Thymus (tissue), 14 donors: ENCODE measurements at places on chromosomes 13 and 19. TPM values are rescaled to one million over a fixed set of nuclear protein-coding genes. Genes with fewer than 3 reads are reported as not detected.

Gene CKM
- total RNA-seq = 2.3 TPM

Gene IGSF23
- total RNA-seq = 0.05 TPM

Gene ZNF524
- 13.3 TPM for total RNA-seq

Gene MATK
- total RNA-seq = 12.0 TPM

Gene PGLYRP2
- total RNA-seq = 0.71 TPM

Gene RAB20
- total RNA-seq = 4.8 TPM

Gene CCDC70
- not detected for total RNA-seq

Gene ANGPTL8
- not detected for total RNA-seq

Gene THSD8
- 9.9 TPM for total RNA-seq

Gene KLF2
- 5.1 TPM for total RNA-seq

Gene C5AR1
- total RNA-seq = 2.2 TPM

Gene CEACAM7
- total RNA-seq = 0.19 TPM

Gene ATP1A3
- total RNA-seq = 1.2 TPM

Gene NAPSA
- 0.94 TPM for total RNA-seq

Gene CLEC17A
- 1.2 TPM for total RNA-seq

Gene FFAR3
- total RNA-seq = 0.33 TPM

Gene DENND1C
- 6.8 TPM for total RNA-seq

Gene CDX2
- total RNA-seq = 0.09 TPM

Gene ODAD3
- 0.09 TPM for total RNA-seq

Gene CRB3
- total RNA-seq = 1.1 TPM
